ENCODE measurements at places on chromosomes 13 and 19.
A peak's percentile ranks its signal among the peaks of the same experiment; 100 is the strongest.

DNA sequence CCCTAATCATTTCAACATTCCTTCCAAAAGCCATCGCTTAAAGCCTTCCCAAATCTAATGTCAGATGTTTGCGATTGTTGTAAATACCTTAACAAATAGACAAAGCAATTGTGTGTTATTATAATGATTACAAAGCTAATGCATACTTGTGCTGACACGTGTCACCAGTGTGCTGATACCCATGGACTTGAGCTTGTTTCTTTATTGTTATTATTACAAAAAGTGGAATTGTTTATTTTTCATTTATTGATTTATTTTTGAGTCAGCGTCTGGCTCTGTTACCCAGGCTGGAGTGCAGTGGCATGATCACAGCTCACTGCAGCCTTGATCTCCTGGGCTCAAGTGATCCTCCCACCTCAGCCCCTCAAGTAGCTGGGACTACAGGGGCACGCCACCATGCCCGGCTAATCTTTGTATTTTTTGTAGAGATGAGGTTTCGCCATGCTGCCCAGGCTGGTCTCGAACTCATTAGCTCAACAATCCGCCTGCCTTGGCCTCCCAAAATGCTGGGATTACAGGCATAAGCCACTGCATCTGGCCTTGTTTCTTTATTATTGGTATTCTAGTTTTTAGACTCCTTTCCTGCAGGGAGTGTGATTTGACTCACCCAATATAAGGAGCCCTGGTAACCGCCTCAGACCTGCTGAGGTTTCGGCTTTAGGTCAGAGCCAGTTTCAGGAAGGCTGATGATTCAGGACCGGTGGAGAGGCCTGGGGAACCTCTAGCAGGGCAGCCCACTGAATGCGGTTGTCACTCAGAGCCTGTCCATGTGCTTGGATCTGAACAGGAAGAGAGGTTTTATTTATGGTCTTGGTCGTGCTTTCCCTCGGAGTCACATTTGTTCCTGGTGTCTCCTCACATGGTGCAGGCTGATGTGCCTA is 2.1 kb upstream of the FBXO17 start:
- no peak for DNase-seq

DNA sequence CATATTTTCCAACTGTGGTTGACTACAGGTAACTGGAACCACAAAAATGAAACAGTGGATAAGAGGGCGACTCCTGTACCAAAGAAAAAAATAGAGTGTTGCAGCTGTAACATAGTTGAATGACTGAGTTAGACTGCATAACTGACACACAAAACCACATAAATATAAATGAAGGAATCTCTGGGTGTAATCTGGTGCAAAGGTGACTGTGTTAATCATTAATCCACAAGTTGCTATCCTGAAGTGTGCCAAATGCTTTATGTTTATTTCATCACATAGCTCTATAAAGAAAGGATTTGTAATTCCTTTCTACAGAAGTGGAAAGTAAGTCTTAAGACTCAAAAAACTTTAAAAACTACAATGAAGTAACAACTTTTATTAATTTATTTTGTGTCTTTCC is 6.0 kb upstream of the GJB2 start:
- no peak for DNase-seq

DNA sequence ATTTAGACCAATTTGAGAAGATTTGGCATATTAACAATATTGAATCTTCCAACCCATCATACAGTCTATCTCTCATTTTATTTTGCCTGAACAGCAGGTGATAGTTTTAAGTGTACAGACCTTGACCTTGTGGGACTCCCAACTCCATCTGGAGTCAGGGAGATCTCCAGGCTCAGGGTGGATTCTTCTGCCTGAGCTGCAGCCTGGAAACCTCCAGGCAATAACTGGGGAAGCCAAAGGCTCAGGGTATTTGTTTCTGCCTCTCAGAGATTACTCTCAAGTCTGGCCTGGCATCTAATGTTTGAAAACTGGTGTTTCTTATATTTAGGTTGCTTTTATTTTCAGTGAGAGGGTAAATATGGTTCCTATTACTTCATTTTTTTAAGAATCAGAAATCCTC is 102.1 kb upstream of the C1QTNF9B start:
- no peak for DNase-seq

- no peak for DNase-seq
These were observed 2.8 kb downstream of the PNMA8B start for GRCh38 chr19:46492841-46493235.

- no peak for DNase-seq
These were observed 60.5 kb downstream of the CCNE1 start for GRCh38 chr19:29872224-29872731.

GRCh38 chr13:114004420-114005205 is 30.7 kb upstream of the C13orf46 start:
- no peak for DNase-seq

DNA sequence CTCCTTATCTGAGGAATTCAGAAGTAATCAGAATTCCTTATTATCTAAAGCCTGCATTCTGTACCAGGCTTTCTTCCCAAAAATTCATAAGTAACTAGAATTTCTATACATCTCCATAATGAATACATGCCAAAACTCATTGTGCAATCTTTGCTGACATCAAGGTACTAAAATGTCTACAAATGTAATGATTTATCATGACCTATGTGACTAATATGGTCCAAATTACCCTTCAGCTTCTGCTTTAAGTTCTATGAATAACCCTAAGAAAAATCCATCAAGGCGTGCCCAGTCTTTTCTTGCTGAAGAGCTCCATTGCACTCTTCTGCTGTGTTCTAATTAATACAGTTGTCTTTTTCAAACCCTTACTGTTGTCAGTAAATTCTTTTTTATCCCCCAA is 58.5 kb upstream of the SLITRK1 start:
- DNase-seq = no peak

GRCh38 chr13:113148407-113148806 is 10.0 kb upstream of the PROZ start:
- no peak for DNase-seq

DNA sequence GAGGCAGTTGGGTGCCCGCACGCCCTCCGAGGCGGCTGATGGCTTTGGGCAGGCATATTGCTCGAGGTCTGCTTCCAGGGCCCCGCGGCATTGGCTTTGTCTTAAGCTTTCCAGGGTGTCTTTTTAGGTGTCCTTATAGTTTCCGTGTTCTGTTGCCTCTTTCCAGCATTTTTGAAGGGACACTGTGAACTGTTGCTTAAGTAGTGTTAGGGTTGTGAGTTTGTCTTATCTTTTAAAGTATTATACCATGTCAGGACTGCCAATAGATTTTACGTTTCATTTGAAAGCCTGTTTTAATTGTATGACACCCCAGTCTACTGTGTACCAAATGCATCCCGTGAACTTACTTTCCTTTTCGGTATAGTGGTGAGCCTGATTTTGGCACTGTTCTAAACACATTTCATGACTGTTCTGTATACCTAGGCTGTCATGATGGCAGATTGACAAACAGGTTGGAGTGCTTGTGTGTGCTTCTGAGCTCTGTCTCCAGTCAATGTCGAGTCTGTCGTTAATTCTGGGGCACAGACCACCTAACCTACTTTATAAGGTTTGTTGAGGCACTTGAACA is 656 bp downstream of the PCCA start:
- DNase-seq = no peak

DNA sequence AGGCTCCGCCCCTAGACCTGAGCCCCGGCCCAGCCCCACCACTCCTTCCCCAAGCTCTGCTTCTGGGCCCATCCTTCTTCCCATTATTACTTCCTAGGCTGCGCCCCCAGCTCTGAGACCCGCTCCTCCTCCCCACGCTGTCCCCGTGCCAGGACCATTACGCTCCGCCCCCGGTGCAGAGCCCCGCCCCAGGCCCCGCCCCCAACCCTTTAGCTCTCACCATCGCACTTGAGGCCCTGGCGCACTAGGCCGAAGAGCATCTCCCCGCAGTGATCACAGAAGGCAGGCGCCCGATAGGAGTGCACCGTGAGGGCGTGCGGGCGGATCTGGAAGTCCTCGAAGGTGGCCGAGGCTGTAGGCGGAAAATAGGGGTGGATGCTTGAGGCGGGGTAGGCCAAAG is 6.2 kb downstream of the PRKD2 start:
- DNase-seq = no peak

DNA sequence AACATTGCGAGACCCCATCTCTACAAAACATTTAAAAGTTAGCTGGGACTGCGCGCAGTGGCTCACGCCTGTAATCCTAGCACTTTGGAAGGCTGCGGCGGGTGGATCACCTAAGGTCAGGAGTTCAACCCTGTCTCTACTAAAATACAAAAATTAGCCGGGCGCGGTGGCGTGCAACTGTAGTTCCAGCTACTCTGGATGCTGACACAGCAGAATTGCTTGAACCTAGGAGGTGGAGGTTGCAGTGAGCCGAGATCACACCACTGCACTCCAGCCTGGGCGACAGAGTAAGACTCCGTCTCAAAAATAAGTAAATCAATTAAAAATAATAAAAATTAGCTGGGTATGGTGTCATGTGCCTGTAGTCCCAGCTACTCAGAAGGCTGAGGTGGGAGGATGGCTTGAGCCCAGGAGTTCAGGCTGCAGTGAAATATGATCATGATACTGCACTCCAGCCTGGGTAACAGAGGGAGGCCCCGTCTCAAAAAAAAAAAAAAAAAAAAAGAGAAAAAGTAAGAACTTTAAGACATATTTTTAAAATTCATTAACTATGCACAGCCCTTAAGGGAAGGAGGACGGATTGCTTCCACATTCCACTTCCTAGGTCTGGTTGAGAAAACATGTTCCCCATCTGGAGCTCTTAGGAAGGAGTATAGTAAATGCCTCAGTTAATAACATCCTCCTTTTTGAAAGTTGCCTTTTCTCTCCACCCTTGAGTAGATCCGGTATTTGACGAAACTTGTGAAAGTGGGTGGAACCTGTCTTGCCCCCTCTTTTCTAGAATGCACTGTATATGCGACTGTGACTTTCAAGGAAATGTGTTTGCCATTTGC is 26.1 kb downstream of the EXOC3L2 start:
- DNase-seq = no peak

GRCh38 chr13:50636007-50636704 is 207.3 kb downstream of the DLEU7 start:
- DNase-seq = no peak

- peak; percentile 54 for DNase-seq
These were observed at the start of gene TMEM272 for GRCh38 chr13:51844862-51845573. Gene TMEM272 (minus strand): TSS chr13:51845177. CDS start chr13:51838530, 6,647 bp downstream.

GRCh38 chr13:36891752-36892151 is 28.3 kb downstream of the SMAD9 start:
- no peak for DNase-seq

DNA sequence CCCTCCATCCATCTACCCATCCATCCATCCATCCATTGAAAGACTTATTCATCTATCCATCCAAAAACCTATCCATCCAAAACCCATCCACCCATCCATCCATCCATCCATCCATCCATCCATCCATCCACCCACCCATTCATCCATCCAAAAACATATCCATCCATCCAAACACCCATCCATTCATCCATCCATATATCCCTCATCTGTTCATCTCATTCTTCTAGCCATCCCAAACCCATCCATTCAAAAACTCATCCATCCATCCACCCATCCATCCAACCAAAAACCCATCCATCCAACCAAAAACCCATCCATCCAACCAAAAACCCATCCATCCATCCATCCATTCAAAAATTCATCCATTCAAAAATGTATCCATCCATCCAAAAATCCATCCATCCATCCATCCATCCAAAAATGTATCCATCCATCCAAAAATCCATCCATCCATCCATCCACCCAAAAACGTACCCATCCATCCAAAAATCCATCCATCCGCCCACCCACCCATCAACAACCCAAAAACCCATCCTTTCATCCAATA is 56.5 kb downstream of the TSHZ3 start:
- no peak for DNase-seq

DNA sequence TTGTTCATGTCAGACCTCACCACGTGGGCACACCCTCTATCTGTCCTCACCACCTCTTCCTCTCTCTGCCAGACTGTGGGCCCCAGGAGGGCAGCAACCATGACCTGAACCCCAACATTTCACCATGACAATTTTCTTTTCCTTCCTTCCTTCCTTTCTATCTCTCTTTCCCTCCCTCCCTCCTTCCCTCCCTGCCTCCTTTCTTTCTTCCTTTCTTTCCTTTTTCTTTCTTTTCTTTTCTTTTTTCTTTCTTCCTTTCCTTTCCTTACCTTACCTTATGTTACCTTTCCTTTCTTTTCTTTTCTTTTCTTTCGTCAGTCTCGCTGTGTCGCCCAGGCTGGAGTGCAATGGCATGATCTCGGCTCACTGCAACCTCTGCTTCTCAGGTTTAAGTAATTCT is 8.7 kb upstream of the FCER2 start:
- no peak for DNase-seq

GRCh38 chr19:6519289-6519688 is 11.5 kb upstream of the TNFSF9 start:
- no peak for DNase-seq
